ENCODE measurements at places on chromosomes 12 and 14.

DNA sequence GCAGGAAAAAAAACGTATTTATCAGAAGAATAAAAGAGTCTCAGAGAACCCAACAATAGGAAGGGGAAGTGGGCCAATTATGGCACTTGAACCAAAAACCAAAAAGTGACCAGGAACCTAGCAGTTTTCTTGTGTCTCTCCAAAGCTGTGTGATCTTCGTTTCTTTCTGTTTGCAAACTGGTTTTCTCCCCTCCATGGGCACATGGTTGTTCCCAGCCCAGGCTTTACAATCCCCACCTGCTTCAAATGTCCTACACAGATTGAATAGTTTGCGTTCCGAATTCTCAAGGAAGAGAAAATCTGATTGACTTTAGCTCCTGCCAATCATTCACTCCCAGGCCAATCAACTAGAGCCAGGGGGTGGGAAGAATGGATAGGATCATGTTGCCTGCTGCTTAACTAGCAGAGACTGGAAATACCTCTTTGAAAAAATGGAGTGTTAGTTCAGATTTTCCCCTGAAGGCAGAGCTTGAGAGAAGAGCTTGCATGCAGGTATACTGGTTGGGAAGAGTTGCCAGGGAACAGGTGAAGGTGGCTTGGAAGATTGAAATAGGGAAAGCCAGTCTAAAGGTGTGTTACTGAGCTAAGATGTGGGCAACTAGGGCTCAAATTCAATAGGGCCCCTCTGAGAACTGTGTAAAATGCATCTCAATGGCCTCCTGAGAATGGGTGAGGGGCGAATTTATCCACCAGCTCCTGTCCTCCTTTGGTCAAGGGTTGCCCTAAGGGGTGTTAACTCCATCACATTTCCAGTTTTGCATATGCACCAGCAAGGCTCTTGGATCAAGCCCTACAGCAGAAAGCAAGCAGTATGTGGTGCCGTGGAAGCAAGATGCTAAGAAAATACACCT is 106.4 kb upstream of the SRRM4 start:
- no peak for DNase-seq

DNA sequence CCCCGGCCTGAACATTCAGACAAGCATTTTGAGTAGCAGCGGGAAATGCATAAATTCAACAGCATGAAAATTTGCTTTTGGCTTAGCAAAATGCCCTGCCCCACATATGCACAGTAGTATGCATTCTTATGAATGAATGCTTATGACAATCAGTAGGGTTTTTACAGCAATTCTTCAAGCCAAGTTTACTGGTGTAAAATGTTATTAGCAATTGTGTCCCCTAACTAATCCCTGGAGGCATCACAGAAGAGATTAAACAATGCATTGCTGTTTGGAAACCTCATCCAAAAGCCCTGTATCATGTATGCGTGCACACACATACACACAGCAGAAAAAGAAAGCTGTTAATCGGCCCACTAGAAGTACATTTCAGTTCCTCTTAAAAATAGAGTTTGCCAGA is 406.5 kb downstream of the LRIG3 start:
- DNase-seq = no peak

GRCh38 chr14:23379366-23380196 is 2.7 kb downstream of the CMTM5 start:
- DNase-seq = peak; percentile 31

GRCh38 chr14:88198446-88198845 is 124.6 kb downstream of the KCNK10 start:
- no peak for DNase-seq

DNA sequence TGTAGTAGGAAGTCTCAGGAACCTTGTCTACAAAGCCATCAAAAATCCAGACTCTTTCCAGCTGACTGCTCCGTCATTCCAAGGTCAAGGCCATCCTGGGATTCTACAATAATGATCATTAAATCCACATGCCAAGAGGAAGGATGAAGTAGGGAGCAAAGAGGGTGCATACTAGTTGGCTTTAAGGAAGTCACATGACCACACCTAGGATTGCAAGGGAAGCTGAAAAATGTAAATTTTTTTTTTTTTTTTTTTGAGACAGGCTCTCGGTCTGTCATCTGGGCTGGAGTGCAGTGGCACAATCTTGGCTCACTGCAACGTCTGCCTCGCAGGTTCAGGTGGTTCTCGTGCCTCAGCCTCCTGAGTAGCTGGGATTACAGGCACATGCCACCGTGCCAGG is 7.3 kb upstream of the MRPL42 start:
- no peak for DNase-seq

- no peak for DNase-seq
Observed at GRCh38 chr14:34833549-34834523, 41.3 kb downstream of the BAZ1A start.

- peak; percentile 8 for DNase-seq
Observed at GRCh38 chr14:83712418-83713129, 1817.4 kb upstream of the FLRT2 start.

DNA sequence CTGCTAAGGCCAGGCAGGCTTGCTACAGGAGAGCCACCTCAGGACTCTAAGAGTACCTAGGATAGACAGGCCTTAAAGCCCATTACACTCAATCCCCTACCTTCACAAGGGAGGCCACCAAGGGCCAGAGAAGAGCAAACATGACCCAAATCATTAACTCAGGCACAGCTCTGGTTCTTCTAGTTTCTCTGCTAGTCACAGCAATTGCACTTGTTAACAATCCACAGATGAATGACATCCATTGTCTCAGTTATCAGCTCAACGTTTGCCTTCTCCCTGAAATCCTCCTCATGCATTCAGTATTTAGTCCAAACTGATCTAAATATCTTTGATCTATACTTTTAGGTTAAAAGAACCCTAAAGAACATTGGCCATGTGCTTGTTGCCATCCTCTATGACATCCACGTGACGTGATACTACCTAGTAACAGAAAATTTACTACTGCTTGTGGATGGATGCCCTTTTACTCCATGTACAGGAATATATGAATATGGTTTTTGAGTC is 164.5 kb downstream of the STXBP6 start:
- DNase-seq = no peak

DNA sequence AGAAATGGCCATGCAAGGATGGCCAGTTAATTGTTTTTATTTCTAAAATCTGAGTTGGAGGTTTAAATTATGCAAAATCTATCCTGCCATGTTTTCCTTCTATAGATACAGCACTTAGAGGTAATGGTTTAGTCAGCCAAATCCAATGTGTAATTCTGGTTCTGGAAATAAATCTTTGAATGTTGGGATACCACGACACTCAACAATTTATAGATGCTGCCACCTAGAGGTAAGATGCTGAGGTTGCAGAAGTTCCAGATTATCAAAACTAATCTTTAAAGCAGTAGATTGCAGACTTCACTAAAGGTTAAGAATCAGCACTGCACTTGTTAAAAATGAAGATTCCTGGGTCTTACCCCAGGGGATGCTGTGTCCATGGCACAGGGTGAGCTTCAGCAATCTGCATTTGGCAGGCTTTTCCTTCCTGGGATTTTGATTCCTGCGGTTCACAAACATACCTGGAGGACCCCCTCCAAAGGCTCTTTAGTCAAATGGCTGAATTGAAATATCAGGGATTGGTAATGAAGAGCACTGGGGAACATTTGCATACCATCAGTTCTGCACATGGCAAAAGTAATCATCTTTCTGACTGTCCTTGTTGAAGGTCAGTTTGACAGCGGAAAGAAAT is 53.4 kb upstream of the ANO4 start:
- DNase-seq = peak; percentile 34

DNA sequence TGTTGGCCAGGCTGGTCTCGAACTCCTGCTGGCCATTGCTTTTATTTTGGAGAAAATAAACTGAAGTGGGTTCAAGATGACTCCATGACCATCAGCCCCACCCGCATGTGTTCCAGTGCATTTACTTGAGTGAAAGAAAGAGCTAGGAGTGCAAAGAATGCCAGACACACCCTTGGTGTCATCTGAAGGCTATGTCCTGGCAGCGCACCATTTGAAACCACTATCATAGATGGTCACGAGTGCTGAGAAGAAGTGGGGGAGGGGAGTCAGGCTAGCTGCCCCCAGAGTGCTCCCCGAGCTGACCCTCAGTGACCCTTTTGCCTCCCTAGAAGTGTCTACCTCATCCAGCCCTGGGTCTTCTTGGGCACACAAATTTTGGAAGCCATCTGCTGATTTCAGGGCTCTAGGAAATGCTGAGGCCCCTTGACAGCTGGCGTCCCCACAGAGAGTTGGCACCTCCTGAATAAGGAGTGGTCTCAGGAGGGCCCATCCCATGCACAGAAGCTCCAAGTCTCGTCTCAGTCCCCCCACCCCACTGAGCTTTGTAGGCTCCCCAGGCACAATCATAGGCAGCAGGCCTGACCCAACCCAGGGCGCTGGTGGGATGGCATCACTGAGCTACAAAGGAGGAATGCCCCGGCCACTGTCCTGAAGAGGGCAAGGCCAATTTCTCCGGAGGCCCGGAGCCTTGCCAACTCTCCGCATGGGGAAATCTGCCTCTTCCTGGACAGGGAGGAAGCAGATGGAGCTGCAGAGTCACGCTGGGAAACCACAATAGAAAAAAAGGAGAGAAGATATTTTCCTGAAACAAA is 28.0 kb downstream of the PXN start:
- DNase-seq = peak; percentile 72

DNA sequence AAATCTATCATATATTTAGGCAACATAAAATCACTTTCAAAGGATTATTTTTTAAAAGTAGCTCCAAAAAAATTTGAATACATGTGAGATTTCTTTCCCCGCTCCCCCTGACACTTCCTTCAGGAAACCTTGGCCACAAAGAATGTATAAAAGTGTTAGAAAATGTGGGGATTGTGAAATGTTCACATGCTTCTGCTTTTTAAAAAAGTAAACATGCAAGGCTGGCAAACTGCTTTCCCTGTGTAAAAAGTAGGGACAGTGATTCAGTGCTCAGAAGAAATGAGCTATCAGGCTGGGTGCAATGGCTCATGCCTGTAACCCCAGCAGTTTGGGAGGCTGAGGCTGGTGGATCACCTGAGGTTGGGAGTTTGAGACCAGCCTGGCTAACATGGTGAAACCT is 26.6 kb downstream of the MBIP start:
- peak; percentile 63 for DNase-seq

DNA sequence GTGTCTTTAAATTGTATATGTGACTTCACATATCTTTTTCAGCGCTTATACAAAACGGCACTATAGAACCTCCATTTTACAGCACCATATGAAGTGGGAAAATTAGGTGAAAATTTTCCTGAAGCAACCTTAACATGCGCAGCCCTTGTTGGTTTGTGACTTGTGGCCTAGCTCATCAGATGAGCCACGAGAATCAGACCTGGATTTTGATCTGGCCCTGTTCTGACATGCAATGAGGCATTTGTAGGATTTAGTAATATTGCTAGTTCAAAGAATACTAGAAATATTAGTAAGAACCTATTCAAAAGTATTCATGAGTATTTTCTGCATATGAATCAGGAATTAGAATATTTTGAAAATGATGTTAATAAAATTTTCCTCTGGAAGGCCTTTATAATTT is 2.9 kb downstream of the CDKN1B start:
- no peak for DNase-seq

- DNase-seq = peak; percentile 42
Observed at GRCh38 chr14:74988131-74988530, 14.6 kb upstream of the EIF2B2 start.

GRCh38 chr12:194276-194675 is 19.7 kb downstream of the SLC6A12 start:
- DNase-seq = no peak

DNA sequence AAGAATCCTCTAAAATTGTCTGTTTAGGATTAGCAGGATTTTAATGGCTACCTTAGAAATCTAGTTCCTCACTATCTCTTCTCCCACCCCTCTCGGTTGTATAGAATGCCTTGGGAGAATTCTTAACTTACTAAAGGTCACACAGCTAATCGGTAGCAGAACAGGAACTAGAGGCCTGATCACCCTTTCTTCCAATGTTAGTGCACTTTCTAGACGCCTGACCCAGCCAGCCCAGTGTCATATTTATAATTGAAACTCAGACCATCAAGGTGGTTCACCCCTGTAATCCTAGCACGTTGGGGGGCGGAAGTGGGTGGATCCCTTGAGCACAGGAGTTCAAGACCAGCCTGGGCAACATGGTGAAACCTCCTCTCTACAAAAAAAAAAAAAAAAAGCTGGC is 1.7 kb downstream of the TIGAR start:
- DNase-seq = no peak

DNA sequence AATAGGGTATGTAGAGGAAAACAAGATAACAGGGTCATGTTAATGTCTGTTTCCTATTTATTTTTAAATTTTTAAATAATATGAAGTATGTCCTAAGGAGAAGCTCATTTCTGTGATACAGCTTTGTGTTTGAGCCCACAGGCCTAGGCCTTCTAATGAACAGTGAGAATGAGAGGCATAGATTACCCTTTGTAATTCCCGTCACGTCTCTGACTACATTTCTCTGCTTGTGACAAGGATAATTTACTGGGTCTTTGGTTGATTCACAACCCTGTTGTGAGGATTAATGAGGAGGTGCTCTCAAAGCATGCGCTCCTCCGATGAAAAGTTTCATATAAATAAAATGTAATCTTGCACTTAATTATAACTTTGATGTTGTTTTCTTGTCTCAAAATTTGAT is 56.1 kb downstream of the SYT10 start:
- DNase-seq = no peak

GRCh38 chr14:75446447-75446846 is 18.6 kb downstream of the JDP2 start:
- DNase-seq = peak; percentile 12

DNA sequence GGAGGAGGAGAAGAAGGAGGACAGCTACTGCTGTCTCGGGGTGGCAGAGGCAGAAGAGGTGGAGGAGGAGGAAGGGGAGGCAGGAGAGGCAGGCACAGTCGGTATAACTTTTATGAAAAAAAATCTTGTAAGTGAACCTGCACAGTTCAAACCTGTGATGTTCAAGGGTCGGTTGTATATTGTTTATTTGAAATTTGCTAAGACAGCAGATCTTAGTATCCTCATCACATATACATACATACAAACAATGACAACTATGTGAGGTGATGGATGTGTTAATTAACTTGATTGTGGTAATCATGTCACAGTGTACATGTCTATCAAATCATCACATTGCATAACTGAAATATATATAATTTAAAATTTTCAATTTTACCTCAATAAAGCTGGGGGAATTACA is 19.0 kb downstream of the ACTN1 start:
- DNase-seq = no peak

GRCh38 chr14:105249182-105250007 is 1.1 kb downstream of the BTBD6 start:
- DNase-seq = peak; percentile 17

GRCh38 chr14:22388669-22389595 is 200.1 kb downstream of the DAD1 start:
- DNase-seq = peak; percentile 91

GRCh38 chr14:49303946-49304516 is 282.1 kb downstream of the RPS29 start:
- DNase-seq = peak; percentile 16

GRCh38 chr14:75793806-75794205 is 132.8 kb downstream of the TTLL5 start:
- DNase-seq = peak; percentile 34

DNA sequence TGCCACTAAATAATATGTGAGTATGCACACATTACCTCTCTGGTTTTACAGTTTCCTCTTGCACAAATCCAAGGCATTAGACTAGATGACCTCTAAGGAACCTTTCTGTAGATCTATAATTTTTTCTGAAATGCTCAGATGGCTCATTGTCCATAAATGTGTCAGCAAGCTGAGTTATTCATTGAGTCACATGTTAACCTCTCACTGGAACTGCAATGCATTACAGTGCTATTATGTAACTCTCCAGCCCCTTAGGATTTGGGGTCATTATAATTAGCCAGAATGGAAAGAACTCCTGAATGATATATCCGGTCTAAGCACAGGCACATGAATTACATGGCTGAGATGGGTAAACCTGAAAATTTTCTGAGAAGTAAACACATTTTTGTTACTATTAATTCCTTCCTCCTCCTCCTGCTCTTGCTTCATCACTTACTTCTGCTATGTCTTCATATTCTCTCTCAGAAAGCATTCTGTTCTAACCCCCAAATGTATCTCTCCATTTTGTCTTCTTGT is 20.3 kb upstream of the DRAM1 start:
- DNase-seq = peak; percentile 93
